Common myeloid progenitor, CD34-positive (primary cell): ENCODE measurements at places on chromosomes 1 and 21.

GRCh38 chr1:91622616-91623015 is 122.0 kb downstream of the CDC7 start:
- DNase-seq = no peak

DNA sequence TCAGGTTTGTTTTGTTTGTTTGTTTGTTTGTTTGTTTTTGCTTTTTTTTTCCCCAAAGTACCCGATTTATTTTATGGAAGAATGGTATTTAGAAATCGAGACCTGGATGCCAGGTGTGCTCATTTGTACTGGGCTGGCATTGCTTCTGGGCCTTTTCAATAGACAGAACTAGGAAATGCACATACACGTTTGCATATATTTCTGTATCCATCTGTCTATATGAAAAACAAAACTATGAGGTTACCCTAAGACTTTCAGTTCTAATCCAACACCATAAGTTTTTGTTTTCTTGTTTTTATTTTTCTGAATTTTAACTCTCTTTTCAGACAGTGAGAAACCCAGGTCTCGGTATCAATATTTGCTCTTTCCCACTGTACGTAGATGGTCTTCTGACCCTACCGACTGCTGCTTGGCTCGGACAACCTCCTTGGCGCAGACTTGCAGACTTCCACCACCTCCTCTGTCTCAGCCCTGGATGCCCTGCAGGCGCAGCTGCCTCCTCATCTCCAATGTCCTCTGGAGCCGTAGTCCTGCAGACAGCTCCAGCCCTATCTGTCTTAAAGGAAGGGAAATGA is 171.7 kb downstream of the NEK7 start:
- DNase-seq = no peak

DNA sequence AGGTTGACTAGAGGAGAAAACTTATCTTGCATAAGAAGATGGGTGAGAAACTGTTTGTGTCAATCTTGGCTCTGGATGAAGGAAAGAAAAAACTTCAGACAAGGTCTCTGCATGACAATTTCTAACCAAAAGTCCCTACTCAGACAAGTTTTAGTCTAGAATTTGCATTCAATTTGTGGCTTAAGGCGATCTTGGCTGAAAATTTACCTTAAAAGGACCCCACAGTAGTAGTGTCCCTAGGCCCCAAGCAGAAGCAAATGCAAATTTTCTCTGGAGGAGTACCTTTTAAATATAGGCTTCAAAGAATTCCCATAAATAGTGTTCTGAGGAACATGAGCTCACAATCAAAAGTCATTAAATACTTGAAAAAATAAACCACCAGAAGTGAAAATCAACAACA is 17.6 kb upstream of the TMEM125 start:
- DNase-seq = no peak

DNA sequence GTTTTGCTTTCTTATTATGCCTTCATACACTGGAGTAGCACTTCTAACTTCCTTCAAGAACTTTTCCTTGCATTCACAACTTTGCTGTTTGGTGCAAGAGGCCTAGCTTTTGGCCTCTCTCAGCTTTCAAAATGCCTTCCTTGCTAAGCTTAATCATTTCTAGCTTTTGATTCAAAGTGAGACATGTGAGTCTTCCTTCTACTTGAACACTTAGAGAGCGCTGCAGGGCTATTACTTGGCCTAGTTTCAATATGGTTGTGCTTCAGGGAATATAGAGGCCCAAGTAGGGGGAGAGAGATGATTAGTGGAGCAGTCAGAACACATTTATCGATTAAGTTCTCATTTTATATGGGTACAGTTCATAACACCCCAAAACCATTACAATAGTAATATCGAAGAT is 12.4 kb downstream of the ANGEL2 start:
- no peak for DNase-seq
